ENCODE measurements at places on chromosomes 1 and 21. TPM values are rescaled to one million over a fixed set of nuclear protein-coding genes. Genes with fewer than 3 reads are reported as not detected.

The IFNLR1 gene
- polyA plus RNA-seq: 3.9 TPM

The MROH9 gene
- polyA plus RNA-seq: not detected

The LRRC53 gene
- polyA plus RNA-seq: not detected

The OR2G3 gene
- polyA plus RNA-seq: not detected

The PPIAL4G gene
- polyA plus RNA-seq: 0.08 TPM

The EDN2 gene
- 4.8 TPM for polyA plus RNA-seq

The DCST1 gene
- 0.14 TPM for polyA plus RNA-seq

The GPR89B gene
- 37.2 TPM for polyA plus RNA-seq

The CFHR5 gene
- polyA plus RNA-seq: not detected

- no peak for DNase-seq
Measured at GRCh38 chr1:68178821-68179490, 53.4 kb downstream of the WLS start.

DNA sequence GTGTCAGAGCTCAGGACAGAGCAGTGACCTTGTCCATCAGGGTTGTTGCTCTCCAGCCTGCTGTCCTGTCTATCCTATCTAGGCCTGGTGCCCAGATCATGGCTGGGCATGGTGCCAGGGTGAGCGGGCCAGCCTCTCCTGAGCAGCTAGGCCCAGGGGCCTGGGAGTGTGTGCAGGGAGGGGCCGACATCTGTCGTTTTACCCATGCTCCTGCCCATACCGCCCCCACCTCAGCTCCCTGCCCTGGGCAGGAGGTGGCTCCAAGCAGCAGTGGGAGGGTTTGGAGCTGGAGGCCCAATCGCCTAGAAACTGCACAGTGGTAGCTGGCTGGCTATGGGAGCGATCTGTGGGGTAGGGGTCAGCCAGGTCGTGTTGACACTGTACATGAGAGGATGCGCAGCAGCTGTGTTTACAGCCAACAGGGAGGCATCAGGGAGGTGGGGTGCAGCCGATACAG lies 6.5 kb downstream of the INSRR start:
- DNase-seq: no peak

DNA sequence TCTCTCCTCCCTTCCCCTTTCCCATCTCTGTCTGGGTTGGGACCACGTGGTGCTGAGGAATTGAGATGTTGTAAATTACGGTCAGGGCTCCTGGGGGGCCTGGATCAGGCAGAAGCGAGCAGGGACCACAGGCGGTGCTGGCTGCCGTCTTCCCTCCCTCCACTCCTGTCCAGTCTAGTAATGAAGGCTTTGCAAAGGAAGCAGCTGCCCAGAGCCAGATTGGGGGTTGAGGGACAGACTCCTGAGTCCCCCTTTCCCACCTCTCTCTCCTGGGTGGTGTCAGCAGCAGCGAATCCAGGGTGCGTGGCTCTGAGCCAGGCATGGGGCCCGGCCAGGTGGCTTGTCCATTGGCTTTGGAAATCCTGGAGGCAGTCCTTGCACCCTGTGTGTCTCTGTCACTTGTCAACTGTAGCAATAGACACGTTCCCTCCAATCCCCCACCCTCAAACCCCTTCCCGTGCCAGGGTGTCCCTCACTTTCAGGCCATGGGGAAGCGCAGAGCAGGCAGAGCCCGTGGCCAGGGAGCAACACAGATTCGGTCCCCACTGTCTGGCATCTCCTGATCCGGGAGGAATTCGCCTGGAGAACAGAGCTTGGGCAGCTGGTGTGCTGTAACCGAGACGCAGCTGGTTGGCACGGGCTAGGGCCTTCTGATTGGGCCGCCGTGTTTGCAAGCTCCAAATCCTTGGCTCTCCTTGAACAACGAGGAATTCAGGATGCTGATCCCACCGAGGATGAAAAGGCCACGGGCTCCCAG lies 64.8 kb upstream of the WNT4 start:
- no peak for DNase-seq

DNA sequence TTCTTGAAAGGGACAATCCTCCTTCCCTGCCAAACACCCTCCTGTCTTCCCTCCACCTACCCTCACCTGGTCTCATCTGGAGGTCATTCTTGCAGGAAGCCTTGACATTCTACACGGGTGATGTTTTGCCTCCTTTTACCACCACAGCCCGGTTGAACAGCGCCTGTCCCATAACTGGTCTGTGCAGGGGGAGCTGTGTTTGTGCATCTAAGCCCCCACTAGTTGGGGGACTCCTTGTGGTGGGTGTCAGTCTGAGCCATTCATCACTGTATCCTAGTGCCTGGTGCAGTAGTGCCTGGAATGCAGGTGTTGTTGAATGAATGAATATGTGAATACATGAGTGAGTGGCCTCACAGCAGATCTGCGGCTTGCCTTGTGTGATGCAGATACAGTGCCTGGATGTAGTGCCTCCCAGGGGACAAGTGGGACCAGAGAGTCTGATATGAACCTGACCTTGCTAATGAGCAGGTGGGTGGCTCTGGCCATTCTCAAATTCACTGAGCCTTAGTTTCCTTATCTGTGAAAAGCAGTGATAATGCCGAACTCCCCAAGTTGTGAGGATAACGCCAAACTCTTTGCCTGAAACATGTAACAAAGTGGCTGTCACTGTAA lies 79.8 kb downstream of the OMA1 start:
- no peak for DNase-seq

DNA sequence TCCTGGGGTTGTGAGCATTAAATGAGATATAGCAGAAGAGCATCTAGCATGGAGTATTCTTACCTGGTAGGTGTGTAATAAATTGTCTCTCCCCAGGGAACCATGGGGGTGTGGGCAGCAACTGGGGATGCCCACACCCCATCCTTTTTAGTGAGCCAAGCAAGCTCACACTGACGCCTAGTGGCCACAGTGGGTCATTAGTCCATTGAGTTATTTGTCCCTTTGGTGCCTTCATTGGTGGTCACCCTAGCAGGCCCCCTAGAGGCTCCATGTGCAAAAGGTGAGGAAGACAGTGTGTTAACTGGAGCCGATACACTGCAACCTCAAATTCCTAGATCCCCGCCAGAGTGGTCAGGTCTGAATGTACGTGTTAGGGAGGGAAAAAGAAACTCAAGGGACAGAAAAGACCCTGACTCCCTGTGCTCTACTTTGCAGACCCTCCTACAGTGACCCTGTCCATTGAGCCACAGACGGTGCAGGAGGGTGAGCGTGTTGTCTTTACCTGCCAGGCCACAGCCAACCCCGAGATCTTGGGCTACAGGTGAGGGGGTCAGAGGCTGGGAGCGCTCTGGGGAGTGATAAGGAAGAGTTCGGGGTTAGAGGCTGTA lies 93.3 kb upstream of the CD1D start:
- peak; percentile 51 for DNase-seq

GRCh38 chr21:43192501-43193081 lies 23.8 kb downstream of the CRYAA start:
- DNase-seq: no peak

DNA sequence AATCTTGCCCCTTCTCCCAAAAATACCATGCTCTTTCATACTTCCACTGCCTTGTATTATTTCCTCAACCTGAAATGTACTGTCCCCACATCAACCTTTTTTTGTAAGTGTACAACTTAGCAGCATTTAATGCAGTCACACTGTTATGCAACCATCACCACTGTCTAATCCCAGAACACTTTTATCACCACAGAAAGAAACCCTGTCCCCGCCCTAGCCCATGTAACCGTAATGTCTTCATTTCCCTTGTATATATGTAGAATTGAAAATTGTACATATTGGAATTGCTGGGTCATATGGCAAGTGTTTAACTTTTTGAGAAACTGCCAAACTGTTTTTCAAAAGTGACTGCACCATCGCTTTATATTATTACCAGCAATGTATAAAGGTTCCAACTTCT lies 37.4 kb downstream of the PTP4A2 start:
- no peak for DNase-seq

DNA sequence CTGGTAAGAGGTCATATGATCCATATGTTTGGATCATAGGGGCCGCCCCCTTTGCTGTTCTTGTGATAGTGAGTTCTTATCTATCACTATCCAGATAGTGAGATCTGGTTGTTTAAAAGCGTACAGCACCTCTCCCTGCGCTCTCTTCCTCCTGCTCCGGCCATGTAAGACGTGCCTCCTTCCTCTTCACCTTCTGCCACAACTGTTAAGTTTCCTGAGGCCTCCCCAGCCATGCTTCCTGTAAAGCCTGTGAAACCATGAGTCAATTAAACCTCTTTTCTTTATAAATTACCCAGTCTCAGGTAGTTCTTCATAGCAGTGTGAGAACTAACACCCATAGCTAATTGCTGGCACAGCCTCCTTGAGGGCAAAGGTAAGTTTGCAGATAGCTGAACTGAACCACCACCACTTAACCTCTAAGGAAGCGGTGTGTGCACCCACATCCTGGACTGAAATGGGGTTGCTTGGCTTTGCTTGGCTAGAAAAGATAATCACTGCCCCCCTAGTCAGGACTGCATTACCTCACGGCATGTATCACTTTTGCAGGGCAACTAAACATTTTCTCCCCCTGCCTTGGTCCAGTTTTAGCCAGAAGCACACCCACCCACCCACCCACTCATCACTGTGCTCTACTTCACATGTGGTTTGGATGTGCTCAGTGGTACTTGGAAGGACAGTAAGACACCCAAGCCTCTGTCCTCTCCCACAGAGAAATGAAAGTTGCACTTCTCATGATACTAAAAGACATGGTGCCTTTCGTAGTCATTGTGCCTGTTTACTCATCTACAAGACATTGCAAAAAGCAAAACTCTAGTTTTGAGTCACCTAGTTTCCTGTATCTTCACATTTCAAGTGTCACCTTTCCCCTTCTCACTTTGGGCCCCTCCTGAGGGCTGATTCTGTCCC lies 23.1 kb upstream of the PTAFR start:
- no peak for DNase-seq

GRCh38 chr1:30489737-30490389 lies 233.5 kb downstream of the MATN1 start:
- DNase-seq: no peak

- DNase-seq: no peak
Measured at GRCh38 chr21:18164933-18165332, 79.7 kb upstream of the CHODL start.

GRCh38 chr1:236688705-236689104 lies 2.4 kb downstream of the ACTN2 start:
- DNase-seq: no peak

- no peak for DNase-seq
Measured at GRCh38 chr1:220908757-220909156, 29.5 kb downstream of the HLX start.

DNA sequence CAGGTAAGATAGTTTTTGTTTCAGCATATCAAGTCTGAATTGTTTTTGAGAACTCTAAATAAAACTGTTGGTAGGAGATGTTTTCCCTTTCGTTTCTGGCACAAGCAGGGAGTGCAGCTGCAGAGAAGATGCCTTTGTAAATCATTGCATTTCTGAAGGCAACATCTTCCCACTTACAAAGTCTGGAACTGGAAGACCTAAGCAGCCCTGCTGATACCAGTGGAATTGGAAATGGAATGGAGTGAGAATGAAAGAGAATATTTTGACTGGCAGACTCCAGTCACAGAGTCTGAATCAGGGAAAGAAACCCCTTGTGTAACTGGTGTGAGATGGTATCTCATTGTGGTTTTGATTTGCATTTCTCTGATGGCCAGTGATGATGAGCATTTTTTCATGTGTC lies 815.6 kb downstream of the LTN1 start:
- DNase-seq: no peak

DNA sequence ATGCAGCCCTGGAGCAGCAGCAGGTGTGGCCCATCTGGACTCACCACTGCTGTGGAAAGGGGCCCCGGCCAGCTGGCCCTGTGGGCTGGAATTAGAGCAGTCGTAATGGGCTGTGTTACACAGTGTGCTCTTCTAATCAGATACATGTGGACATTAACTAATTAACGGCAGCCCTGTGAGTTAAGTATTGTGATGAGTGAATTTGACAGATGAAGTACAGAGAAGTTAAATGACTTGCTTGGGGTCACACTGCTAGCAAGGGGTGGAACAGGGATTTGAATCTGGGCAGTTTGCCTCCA lies 58.6 kb downstream of the MDM4 start:
- DNase-seq: no peak

DNA sequence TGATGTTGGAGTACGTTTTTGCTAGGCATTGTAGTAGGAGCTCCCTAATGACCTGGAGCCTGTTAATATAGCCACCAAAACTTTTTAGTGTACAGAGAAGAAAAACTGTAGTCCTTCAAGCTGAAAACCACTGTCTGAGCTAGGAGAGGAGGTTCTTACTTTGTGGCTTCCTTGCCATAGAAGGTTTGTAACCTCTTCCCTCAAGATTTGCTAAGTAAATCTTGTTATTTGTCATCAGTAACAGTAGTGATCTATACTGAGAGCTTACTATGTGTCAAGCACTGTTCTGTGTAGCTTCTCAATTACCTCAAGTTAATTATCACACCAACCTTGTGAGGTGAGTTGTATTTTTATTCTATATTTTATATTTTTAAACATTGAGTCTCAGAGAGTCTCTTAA lies 21.2 kb upstream of the LRRC8C start:
- no peak for DNase-seq

GRCh38 chr21:46545911-46546310 lies 59.0 kb downstream of the S100B start:
- DNase-seq: no peak

GRCh38 chr1:36857754-36858153 lies 176.6 kb downstream of the GRIK3 start:
- DNase-seq: no peak

DNA sequence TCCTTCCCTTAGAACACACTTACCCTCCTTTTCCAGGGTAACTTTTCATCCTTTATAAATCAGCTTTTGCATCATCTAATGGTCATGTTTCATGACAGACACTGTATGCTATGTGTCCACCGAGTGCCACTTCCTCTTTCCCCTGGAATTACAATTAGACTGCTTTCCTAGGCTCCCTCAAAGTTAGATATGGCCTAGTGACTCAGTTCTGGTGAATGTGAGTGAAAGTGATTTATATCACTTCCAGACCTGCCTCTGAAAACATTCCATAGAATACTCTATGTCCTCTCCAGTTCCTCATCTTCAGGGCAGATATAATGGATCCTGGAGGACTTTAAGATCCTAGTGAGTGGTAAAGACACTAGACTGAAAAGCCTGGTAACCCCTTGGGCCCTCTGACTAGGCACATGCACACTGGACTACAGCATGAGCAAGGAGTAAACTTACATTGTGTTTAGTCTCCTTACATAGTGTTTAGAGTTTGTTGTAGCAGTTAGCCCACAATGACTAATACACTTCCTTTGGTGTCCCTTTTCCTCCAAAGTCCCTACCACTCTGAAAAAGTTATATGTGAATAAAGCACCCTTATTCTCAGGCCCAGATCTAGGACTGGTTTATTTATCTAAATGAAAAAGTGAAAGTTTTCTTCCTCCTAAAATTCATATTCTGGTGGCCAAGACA lies 59.3 kb downstream of the GPR88 start:
- no peak for DNase-seq

- no peak for DNase-seq
Measured at GRCh38 chr1:188170411-188170810, 1341.7 kb downstream of the PLA2G4A start.

- no peak for DNase-seq
Measured at GRCh38 chr21:29242201-29242600, 56.5 kb upstream of the BACH1 start.

- no peak for DNase-seq
Measured at GRCh38 chr21:33493756-33494155, 2.2 kb upstream of the DNAJC28 start.

Data from left renal cortex interstitium (tissue), 4 donors.